Right renal pelvis (tissue), 4 donors: ENCODE measurements at places on chromosomes 1 and 21. TPM values are rescaled to one million over a fixed set of nuclear protein-coding genes. Genes with fewer than 3 reads are reported as not detected.

- DNase-seq, result no peak
Observed at GRCh38 chr1:27528818-27529703, 39.1 kb upstream of the WASF2 start.

DNA sequence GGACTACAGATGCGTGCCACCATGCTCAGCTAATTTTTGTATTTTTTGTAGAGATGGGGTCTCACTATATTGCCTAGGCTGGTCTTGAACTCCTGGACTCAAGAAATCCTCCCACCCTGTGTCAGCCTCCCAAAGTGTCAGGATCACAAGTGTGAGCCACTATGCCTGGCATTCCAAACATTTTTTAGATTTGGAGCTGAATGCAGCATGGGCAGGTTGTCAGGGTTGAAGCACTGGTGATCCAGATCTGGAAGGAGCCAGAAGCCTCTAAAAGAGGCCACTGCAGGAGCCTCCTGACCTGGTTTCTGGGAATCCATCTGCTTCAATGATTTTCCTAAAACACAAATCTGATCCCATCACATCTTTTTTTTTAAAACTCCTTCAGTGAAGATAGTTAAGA lies 1.8 kb upstream of the CTPS1 start:
- DNase-seq, result no peak

GRCh38 chr1:155389826-155390225 lies 69.1 kb downstream of the RUSC1 start:
- DNase-seq, result no peak

- no peak for DNase-seq
Observed at GRCh38 chr1:210412240-210412639, 83.5 kb downstream of the HHAT start.

DNA sequence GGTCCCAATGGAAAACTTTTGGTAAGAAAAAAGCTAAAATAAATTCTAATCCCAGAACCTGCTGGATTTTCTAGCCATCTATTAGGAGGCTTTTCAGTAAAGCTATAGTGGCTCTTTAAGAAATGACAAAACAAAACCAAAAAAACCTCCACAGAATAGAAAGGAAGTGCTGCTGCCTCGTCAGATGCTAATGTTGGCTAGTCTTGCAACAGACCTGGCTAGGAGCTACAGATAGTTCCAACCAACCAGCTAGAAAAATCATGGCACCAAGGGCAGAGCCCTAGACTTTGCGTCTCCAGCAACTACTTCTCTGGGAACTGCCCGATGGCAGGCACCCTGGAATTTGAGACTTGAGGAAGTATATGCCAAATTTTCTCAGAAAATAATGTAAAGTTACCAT lies 7.6 kb downstream of the CD101 start:
- no peak for DNase-seq

LEFTY1 gene
- polyA plus RNA-seq, result 5.1 TPM
